ENCODE measurements at places on chromosomes 7 and 10.

DNA sequence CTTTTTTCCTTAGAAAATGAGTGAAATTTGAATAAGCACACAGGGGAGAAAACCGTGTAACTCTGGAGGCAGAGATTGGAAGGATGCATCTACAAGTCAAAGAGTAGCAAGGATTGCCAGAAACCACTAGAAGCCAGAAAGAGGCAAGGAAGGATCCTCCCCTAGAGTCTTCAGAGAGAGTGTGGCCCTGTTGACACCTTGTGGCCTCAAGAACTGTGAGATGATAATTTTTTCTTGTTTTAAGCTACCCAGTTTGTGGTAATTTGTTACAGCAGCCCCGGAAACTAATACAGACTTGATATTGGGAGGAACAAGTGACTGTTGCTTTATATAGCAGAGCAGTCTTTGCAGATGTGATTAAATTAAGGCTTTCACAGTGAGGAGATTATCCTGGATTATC is 3.6 kb upstream of the GIMAP7 start:
- no peak for DNase-seq

- no peak for DNase-seq
Measured at GRCh38 chr10:48501226-48501625, 103.6 kb downstream of the ARHGAP22 start.

GRCh38 chr10:132608511-132609195 is 71.1 kb downstream of the INPP5A start:
- DNase-seq = no peak

DNA sequence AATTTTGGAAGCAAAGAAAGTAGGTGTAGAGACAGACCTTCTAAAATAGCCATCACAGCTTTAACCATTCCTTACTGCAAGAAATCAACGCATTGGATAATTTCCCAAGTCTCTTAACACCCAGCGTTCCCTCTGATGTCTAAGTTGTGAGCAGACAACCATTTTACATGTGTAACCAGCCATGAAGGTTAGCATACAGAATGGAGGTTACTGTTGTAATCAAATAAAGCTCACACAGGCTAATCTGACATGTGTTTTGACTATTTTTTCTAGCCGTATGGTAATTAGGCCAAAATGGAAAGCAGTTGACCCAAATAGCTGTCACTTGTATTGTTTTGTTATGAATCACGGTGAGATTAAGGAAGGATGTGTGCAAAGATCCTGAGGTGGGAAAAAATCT is 336.4 kb downstream of the RNLS start:
- DNase-seq = no peak

DNA sequence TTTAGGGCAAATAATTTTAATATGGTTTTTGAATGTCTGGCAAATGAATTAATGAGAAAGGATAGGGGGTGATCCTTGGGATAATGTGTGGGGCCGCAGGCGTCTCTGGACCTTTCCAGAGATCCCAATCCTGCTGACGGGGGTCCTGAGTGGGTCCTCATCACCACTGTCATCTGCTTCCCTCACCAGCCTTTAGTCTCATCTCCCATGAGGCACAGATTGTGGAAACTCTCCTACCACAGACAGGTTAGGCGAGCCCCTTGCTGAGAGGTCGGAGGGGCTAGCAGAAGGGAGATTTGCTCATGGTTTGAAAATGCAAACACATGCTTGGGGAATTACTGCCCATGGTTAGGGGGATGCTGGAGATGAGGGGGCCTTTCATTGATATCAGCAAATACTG is 484.6 kb downstream of the RPS24 start:
- no peak for DNase-seq

DNA sequence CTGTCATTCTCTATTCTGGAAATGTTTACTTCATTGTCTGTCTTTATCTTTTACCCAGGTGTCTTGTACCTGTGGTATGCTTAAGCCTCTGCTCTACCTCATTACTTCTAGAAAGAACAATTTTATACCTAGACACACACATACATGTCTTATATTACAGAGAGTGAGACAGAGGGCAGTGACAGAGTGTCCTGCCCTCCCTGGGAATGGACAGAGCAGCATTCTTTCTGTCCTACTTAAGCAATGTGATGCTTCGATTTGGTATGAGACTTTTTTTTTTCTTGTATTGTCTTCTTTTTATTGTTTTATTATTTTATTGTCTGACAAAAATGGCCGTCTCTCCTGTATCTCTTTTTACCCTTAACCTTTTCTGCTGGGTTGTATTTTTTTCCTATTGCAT is 286.1 kb downstream of the EXOC4 start:
- no peak for DNase-seq

GRCh38 chr10:34121781-34122622 is 693.1 kb downstream of the PARD3 start:
- DNase-seq = no peak

GRCh38 chr10:46299286-46299535 is 12.4 kb downstream of the ANTXRL start:
- DNase-seq = no peak

DNA sequence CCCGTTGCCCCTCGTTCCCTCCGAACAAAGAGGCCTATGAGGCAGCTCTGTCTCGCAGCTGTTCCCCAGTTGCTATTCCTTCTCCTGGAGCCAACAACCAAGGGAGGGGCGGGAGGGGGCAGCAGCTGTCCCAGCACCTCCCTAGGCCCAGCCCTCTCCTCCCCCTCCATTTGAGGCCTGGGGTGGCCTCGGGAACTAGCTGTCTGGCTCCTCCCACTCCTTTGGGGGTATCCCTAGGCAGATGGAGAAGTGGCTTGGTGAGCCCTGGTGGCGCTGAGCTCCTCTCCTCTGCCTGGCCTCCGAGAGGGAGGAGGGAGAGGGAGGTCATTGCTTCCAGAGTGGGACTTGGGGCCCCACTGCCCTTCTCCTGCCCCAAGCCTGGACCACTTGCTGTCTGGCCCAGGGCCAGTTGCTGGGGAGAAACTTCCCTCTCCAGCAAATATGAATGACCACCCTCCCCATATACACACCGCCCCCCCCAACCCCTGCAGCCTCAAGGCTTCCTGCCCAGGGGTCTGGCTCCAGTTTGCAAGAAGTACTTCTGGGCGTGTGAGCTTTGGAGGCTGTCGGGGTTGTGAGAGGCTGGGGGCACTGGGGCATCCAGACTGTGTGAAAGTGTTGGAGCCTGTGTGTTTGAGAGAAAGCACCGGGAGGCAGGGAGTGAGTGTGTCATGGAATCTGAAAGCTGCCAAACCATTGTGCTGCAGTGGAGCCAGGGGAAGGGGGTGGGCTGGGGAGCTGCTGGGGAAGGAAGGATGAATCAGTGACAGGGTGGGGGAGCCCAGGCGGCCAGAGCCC is 3.1 kb downstream of the FLNC start:
- DNase-seq = no peak

DNA sequence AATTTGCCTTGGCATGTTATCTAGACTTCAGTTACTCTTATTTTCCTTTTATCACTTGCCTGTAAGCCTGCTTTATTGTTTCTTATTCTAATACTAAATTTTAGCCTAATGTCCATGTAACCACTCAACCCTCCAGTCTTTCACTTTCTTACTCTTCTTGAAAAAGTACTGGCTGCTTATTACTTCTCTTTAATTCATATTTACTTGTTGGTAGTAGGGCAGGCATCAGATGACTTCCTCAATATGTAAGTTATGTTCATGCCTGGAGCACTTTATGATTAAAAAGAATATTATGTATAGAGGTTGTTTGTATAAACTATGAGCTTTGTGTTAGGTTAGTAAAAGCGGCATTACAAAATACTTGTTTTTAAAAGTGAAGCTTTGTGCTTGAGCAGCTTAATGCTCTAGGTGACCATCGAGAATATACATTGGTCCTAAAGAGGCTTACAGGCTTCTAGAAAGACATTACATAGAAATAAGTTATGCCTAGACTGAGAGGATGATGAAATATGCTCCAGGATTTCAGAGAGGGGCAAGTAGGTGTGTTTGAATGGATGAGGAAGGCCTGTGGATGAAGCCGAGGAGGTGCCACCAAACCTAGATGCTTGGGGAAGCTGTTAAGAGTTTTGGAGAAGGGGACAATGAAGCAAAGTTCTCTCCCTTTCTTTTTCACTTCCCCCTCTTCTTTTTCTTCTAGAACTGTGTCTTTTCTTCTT is 207.1 kb upstream of the HDAC9 start:
- DNase-seq = no peak

- no peak for DNase-seq
Measured at GRCh38 chr10:8410506-8410905, 356.0 kb downstream of the GATA3 start.

- DNase-seq = no peak
Measured at GRCh38 chr7:18210788-18211187, 183.1 kb upstream of the PRPS1L1 start.

- DNase-seq = no peak
Measured at GRCh38 chr7:105926131-105926530, 36.9 kb upstream of the CDHR3 start.

GRCh38 chr7:158366346-158366745 is 221.3 kb downstream of the PTPRN2 start:
- no peak for DNase-seq

DNA sequence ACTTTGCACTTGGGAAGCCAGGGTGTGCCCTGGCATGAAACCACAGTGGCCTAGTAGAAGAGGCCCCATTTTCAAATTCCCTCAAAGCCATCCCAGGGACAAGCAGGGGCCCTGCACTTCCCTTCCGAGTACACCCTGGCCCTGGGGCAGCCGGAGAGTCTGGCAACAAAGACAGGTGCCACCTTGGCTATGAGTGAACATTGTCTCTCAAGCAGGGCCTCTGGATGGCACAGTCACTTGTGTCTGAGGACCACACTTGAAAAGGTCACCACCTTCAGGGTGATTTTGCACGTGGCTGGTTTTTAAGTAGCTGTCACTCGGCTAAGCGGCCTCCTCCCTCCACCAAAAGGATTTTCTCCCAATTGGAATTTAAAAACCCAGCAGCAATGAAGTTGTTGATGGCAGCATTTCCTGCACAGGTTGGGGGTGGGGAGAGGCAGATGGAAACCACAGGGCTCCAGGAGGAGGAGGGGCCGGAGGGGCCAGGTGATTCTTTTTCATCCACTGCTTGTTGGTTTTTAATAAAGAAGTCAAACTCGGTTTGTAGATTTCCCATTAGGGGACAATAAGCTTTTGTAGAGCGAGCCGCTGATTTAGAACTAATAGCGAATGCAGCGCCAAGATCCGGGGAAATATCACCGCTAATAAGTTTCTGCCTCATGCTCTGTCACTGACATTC is 33.9 kb downstream of the C10orf105 start:
- DNase-seq = no peak

DNA sequence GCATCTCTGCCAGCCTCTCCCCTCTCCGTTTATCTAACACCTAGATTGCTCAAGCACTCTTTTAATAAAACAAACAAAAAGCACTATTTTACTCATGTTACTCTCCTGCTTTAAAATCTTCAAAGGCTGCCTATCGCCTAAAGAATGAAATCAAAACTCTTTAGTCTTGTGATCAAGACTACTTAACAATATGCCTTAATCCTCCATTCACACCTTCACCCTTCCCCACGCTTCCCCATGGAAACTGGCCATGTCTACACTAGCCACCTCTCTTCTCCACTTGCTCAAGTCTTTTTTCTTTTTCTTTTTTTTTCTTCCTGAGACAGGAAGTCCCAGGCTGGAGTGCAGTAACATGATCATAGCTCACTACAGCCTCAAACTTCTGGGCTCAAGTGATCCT is 47.8 kb upstream of the TMEM213 start:
- no peak for DNase-seq

DNA sequence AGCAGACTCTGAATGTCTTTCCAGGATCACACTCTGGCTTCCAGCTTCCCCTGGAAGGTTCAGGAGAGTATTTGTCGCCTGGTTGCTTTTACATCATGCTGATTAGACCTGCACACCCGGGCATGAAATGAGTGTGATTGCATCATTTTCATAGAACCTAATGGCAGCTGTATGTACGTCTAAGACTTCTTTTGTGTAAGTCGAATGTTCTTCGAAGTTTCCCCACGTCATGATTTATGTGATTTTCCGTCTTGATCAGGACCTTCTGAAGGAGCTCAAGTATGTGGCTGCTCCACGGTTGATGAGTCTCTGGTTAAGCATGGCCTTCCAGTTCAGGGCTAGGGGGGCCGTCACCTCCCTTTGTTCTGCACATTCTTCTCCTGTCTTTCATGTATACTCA is 4.5 kb downstream of the EIF4H start:
- DNase-seq = no peak

GRCh38 chr10:54469587-54470323 is 331.3 kb downstream of the PCDH15 start:
- DNase-seq = no peak

DNA sequence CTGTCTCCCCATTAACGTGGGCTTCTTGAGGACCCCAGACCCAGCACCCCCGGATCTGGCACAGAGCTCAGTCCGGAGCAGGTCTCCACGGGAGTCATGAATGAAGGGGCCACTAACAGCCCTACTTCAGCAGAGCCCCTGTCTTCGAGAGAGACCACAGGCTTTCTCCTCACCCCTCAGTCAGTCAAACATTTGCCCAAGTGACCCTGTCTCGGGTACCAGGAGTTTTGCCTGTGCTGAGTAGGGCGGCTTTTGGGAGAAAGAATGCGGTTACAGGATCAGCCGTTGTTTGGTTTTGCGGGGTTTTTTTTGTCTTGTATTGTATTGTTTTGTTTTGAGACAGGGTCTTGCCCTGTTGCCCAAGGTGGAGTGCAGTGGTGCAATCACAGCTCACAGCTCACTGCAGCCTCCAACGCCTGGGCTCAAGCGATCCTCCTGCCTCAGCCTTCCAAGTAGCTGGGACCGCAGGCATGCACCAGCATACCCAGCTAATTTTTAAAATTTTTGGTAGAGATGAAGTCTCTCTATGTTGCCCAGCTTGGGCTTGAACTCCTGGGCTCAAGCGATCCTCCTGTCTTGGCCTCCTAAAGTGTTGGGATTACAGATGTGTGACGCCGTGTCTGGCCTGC is 16.5 kb downstream of the ADAP1 start:
- DNase-seq = no peak

DNA sequence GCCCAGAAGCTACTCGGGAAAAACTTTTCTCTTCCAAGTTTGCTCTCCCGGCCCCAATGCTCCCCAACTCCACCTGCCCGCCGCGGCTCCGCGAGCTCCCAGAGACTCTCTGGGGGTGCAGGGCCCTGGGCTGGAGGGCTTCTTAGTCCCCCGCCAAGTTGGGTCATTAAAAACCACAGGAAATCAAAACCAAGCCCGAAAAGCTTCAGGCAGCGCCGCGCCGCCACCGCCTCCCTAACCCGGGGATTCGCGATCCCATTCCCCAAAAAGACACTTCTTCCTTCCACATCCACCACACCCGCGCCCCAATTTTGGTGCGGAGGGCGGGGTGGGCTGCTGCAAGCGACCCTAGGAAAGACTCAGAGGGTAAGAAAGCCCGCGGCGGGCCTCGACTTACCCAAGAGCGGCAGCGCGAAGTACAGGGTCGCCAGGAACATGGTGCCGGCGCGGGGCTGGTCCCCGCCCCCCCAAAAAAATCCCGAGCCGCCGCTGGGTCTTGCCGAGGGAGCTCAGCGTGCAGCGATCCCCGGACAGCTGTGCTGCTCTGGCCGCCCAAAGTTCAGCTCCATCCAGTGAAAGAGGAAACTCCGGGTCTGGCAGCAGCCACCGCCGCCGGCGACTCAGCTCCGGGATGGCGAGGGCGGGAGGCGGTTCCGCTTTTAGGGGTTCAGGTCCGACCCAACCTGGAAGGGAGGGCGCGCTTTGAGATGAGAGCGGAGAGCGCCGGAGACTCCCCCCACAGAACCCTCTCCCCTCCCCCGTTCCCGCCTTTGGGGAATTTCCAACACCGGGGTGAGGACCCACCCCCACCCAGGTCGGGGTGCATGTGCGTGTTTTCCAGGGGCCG is 1.2 kb downstream of the GFRA1 start:
- DNase-seq = no peak
